ENCODE measurements at places on chromosomes 7 and 10.

GRCh38 chr7:32536585-32536984 is 41.3 kb downstream of the AVL9 start:
- no peak for DNase-seq

DNA sequence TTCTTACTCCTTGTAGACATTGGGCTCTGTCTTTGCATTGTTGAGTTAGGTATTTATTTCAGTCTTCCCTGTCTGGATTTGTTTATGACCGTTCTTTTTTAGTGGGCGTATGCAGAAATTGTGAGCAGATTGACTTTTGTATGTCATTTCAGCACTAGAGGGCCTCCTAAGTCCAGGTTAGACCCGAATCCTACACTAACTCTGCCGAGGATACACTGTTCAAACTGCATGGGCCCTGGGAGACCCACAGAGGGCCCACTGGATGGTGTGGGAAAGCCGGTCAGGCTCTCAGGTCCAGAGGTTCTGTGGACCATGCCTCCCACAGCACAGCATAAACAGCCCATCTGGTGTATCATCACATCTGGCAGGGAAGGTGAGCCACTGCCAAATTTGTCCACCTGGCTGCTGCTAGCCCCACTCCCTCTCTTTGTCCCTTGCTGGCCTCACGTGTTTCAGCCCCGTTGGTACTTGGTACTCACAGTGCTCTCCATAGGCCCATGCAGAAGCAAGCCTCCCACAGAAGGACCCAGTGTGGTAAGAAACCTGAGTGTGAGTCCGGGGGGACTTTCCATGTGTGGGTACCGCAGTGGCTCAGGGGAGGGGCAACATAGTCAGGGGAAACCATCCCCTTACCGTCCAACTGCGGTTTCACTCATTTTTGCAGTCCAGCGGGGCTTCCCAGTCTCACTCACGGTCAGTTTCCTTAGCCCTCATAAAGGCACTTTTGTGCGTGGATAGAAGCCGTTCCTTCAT is 112.8 kb downstream of the APBB1IP start:
- DNase-seq = no peak

DNA sequence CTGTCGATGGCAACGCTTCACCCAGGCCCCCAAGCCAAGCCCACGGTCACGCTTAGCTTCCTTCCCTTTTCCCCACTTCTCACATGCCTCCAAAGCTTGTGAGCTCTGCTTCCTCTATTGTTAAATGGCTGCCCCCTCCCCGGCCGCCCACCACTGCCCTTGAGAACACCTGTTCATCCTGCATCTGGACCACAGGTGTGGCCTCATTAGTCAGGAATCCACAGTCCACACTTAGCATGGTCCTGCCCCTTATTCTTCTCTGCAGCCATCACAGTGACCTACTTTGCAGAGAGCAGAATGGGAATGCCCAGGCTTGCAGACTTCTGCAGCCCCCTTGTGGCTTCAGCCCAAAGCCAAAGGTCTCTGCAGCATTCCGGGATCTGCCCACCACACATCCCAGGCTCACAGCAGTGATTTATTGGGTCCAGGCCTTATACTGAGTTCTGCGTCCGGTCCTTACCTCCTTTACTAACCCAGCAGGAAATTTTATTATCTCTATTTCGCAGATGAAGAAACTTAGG is 66.9 kb downstream of the PTPRE start:
- DNase-seq = peak; percentile 41

GRCh38 chr10:7258948-7259523 is 151.8 kb downstream of the SFMBT2 start:
- no peak for DNase-seq

DNA sequence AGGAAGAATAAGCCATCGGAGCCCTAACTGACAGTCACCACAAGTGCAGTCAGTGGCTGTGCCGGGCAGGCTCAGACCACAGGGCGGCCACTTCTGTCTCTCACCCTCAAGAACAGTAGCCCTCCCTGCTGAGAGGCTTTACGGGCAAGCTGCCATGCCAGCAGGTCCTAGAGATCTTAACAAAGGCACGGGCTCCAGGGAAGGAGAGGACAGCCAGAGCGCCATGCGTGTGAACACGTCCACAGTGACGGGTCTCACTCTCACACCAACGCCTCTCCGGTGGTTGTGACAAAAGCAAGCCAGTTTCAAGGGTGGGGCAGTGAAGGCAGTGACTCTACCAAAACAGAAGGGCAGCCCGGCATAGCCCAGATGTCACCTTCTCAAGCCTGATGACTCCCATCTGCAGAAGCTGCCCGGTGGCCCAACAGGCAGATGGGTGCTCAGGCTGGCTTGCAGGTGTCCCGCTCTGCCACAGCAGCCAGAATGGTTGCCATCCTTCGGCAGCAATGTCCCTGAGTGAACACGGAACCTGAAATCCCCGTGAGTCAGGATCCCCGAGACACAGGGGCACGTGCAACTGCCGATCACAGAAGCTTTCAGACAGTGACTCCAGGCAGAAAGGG is 102.0 kb downstream of the FAM53B start:
- DNase-seq = no peak

DNA sequence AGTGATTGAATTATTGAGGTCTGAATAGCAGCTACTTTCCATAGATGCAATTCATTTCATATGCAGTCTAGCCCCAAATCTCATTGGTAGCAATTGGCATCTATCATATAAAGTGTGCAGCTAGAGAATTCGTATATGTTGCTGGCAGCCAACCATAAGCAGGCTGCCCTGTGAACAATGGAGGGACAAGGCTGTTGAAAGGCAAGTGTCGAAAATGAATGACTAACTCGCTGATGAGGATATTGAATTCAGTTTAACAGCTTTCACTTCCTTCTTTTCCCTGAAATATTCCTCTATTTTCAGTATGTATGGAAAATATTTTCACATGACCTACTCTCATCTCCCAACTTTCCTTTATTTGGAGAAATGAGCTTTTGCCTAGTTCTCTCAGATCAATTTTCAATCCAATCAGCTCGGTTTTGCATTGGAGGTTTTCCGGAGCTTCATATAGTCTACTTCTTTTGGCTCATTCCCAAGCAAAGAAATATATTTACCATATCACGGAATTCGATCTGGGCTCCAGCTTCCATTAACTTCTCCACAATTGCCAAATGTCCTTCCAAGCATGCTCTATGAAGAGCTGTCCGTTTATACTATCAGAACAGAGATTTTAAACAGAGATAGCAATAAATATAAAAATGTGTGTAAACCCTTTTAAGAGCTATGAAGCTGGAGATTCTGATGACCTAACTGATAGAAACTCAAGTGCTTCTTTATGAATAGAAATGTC is 3.5 kb downstream of the ANKRD1 start:
- DNase-seq = no peak

- DNase-seq = no peak
Measured at GRCh38 chr10:128360783-128361182, 234.6 kb upstream of the MKI67 start.

DNA sequence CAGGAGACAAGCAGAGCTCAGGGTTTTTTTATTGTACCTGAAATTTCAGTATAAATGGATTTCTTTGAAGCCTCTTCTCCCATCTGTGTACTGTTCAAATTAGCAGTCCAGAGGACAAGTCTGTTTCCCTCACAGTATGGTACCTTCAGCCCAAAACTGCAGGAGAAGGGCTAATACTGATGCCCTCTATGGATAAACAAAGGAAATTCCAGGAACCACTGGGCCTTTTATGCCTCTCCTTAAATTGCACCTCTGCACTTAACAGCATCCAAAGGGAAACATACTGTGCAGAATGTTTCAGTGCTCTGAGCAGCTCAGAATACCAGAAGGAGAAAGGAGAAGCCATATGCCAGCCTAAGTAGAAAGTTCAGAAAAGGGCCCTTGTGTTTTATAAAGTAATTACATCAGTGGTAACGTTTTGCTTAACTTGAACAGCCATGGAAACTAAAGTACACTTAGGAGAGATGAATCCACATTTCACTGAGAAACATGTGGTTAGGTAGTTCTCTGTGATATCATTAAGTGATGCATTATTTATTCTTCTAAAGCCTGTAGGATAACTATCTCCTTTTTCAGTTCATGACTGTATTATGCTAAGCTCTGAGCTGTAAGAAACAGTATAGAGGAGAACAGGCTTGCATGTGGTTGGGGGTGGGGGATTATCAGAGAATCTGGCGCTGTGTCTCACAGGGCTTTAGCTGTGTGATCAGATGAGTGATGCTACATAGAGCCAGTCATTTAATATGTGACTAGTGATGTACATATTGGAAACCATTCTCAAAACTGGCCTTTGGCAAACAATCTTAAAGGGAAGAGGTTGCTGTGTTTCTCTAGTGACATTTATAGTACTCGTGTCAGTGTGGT is 111.3 kb downstream of the POU6F2 start:
- peak; percentile 35 for DNase-seq

DNA sequence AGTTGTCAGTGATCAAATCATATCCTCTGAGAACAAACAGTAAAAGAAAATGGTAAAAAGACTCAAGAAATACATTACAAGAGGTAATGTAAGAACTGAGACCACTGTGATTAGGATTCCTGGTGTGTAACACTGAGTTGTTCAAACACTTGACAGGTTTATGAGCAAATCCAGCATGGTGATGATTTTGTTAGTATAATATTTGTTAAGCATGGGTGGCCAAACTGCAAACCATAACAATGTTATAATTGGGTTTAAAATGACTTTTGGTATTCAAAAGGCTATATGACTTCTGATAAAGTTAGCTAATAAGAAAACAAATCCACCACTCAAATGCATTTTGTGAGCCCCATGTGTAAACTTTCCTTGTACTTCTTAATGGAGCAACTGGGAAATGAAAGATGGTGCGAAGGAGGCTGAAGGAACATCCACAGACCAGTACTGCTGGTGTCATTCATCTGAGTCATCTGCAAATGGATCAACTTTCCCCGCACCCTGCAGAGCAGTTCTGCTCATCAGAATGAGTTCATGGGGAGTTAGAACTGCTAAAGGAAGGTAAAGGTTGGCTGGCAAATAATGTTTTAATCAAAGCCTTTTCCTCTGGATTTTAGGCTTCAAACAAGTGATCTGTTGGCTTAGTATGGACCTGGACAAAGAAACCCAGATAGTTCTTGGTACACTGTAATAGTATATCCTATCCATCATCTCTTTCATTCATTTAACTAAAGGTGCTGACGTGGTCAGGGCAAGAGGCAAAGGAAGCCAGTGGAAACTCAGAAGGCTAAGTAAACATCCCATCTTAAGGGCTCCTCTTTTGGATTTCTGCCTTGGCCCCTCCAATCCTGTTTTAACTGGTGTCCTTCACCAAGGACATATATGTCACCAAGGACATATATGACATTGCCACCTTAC is 45.0 kb downstream of the AFAP1L2 start:
- DNase-seq = no peak

- no peak for DNase-seq
Measured at GRCh38 chr10:111873041-111873440, 310.5 kb downstream of the GPAM start.

DNA sequence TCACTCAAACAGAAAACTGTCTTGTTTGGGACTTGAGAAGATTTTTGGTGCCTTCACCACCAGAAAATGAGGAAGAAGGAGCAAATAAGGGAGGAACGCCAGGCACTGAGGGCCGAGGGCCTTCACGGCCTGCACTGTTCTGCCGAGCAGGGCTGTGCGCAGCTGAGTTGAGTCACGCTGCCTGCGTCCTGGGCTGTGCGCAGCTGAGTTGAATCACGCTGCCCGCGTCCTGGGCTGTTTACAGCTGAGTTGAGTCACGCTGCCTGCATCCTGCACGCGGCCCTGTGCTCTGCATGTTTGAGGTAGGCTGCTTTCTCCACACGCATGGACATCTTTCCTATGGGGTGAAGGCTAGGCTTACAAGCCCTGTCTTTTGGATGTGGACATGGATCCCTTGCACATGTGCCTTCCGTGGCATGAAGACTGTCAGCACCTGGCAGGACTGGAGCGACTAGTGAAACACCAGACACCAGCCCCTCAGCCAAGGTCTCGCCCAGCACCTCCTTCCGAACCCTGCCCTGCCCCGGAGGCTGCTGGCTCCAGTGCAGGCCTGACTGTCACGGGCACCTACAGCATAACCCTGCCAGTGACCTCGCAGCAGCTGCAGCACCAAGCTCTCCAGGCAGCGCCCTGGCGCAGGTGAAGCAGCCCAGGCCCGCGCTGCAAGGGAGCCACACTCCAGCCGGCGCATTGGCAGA is 96.7 kb downstream of the HTR5A start:
- no peak for DNase-seq

DNA sequence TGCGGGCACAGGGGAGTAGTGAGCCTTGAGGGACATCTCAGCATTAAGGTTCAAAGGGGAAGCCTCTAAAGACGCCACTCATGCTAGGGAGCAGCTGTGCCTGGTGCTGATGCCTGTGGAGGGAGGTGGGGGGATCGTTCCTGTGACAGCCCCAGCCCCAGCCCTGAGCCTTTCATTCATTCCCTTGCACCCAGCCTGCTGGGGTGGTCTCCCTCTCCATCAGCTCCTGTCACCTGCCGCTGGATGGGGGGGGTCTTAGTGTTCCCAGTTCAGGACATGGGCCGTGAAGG is 11.6 kb downstream of the ZNF316 start:
- DNase-seq = no peak

DNA sequence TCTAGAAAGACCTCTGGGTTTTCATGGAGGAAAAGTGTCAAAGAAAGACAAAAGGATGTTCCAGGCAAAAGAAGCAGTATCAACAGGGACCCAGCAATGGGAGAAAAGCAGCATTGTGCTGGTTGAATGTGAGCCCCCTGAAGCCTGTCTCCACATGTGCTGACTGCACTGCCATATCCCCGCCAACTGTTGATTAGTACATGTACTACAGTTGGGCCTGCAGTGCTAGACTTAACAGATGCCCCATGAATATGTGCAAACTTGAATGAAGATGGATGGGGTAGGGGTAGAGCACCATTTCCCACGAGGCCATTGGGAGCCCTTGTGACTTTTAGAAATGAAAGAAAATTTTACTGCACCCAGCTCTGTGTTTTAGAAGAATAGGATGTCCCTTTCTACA is 15.6 kb upstream of the WDR11 start:
- DNase-seq = no peak

DNA sequence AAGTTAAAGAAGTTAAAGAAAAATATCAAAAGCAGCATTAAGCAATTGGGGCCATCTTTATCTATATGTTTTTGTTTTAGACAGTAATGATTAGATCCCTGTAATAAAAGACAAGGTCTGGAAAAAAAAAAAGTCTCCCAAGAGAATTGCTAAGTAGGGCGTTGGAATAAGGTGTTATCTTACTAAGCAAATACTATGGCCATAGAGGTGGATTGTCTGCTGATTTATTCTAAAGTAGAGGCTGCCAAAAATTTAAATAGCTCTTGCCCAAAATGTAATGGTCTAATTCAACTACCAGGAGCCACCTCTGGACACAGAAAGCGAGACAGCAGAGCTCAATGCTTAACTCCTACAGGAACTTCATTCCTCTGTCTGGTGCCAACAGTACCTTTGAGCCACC is 71.6 kb downstream of the HERPUD2 start:
- no peak for DNase-seq

- peak; percentile 27 for DNase-seq
Measured at GRCh38 chr10:10642751-10643150, 374.9 kb upstream of the CELF2 start.

DNA sequence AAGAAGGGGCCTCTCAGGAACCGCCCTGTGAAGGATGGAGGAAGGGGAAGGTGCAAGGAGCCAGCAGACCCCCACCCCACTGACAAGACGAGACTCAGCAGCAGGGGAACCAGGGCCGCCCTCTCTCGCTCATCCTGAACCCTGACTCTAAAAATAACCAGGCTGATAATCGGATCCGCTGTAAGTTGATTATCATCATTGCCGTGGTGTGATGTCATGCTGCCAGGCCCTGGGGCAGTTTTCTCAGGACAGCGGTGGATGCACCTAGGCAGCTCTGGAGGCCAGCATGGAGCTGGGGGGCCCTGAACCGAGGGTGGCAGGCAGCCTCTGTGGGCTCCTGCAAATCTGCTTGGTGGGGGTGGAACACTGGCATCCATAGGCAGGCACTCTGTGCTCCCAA is 7.9 kb downstream of the RET start:
- DNase-seq = no peak

Measured in eye (tissue), 1 donor.